Keratinocyte (primary cell): ENCODE measurements at places on chromosomes 2 and 18.

DNA sequence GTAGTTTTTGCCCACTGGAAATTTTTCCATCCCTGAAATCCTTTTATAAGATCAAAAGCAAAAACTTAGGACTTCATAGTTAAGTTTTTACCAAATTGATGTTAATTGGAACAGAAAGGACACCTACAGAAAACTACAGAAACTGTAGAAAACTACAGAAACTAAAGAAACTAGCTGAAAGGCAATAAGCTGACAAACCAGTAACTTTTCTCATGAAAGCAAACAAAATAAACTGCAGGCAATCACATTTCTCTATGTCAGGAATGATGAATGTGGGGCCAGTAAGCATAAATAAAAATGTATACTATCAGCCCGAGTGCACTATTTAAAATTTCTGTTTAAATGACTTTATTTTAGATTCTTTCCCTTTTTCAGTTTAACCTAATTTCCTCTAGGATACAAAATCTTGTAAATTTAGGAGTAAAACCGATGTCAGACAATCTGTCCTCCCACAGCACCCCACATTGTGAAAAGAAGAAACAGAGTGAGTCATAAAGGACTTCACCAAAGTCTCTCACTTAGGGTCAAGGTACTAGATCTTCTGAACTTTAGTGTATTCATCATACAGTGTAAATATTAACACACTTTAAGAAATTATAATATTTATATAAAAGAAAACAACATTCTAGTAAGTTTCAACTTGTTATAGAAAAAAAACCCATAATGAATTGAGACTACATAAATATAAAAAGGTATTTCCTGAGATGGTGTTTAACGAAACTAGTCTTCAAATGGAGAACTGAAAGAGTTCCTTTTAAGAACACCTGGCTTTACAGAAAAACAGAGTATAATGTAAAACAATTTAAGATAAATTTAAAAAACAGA is 46.6 kb downstream of the USP40 start:
- no peaks in the 10 kb centered on the region for H3K4me1 ChIP-seq
- H3K27me3 ChIP-seq: no peaks in the 10 kb centered on the region
- no peak overlapping the region for H3K27ac ChIP-seq
- peaks cover 7% of the 10 kb centered on the region for H3K36me3 ChIP-seq
- no peak for DNase-seq

GRCh38 chr2:134262684-134263083 is 8.8 kb downstream of the MGAT5 start:
- H3K36me3 ChIP-seq: no peaks in the 10 kb centered on the region
- no peaks in the 10 kb centered on the region for H3K4me1 ChIP-seq
- H3K27ac ChIP-seq: no peak overlapping the region
- DNase-seq: no peak
- no peaks in the 10 kb centered on the region for H3K27me3 ChIP-seq

- H3K27me3 ChIP-seq: no peaks in the 10 kb centered on the region
- H3K4me1 ChIP-seq: no peaks in the 10 kb centered on the region
- H3K27ac ChIP-seq: no peak overlapping the region
- no peak overlapping the region for H3K4me3 ChIP-seq
Observed at GRCh38 chr2:158312981-158313380, 143.6 kb downstream of the CCDC148 start.

- no peak overlapping the region for H3K4me3 ChIP-seq
- H3K36me3 ChIP-seq: no peaks in the 10 kb centered on the region
- no peak overlapping the region for H3K27ac ChIP-seq
- no peaks in the 10 kb centered on the region for H3K27me3 ChIP-seq
Observed at GRCh38 chr2:153373510-153374279, 104.9 kb downstream of the RPRM start.

DNA sequence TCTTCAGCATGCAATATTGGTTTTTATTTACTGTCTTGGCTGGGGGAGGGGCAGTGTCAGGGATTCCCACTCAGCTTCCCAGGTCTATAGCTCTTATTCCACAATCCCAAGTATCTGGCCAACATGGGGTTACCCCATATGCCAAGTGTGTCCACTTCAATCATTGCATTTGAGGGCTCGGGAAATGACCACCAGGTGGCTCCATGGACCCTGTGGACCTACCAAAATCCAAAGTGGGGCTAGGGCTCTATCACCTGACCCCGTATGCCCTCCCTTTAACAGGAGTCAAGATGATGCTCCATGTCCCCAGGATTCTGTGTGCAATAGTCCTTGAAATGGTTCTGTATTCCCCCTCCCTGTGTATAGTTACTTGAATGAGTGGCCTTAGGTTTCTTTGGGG is 12.1 kb upstream of the TRAF3IP1 start:
- H3K36me3 ChIP-seq: no peaks in the 10 kb centered on the region
- no peak for DNase-seq
- H3K27me3 ChIP-seq: no peaks in the 10 kb centered on the region
- H3K27ac ChIP-seq: no peak overlapping the region
- no peak overlapping the region for H3K4me3 ChIP-seq

GRCh38 chr2:158740127-158740526 is 55.0 kb upstream of the DAPL1 start:
- H3K36me3 ChIP-seq: no peaks in the 10 kb centered on the region
- H3K27me3 ChIP-seq: peaks cover 4% of the 10 kb centered on the region
- H3K27ac ChIP-seq: no peak overlapping the region
- no peak overlapping the region for H3K4me3 ChIP-seq
- DNase-seq: no peak
